ENCODE measurements at places on chromosomes 13 and 19.

DNA sequence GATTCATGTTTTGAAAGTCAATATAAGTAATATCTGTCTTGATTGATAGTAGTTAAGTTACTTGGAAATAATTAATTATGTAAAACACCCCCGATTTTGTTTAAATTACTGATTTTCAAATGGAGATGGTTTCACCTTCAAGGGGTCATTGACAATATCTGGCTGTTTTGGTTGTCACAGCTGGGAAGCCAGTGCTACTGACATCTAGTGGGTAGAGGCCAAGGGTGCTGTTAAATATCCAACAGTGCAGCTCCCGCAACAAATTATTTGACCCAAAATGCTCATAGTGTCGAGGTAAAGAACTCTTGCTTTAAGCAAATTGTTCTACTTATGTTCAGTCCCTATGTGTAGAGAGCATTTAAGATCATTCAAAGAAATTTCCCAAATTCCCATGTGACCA, 50.6 kb upstream of the PCDH20 start:
- DNase-seq, result no peak

DNA sequence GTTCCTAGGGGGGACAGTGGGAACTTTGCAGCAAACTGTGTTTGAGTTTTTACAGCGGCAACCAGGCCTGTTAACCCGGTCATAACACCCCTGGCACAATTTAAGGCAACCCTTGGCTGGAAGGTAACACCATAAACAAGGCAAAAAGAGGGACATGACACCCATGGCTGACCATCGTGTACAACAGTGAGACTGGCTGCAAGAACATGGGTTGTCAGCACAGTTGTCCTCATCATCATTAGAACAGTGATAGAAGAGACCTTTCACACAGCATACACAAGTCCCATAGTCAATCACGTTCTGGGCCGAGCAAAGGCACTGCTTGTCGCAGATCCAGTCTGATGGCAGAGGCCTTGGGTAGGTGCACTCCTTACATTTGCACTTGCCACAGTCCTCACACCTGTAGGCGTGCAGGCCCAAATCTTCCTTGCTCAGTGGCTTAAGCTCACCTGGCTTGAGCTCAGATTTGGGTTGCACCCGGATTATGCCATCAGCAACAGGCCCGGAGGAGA, 4.1 kb downstream of the SPRY2 start:
- no peak for DNase-seq

DNA sequence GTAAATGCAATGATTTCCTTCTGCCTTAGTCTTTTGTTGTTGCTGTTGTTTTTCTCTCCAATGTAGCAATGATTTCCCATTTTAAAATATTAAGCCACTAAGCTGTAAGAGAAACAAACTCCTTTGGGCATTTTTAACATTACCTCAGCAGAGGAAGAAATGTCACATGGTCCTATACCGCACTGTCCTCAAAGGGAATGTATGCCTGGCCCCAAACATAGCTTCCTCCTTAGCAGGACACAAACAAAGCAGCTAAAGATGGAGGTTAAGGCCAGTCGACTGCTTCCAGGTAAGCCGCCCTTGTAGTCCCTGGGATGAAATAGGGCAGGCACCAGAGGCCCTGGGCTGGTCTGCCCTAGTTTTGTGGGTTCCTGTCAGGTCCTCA, 249.0 kb downstream of the TSHZ3 start:
- no peak for DNase-seq

GRCh38 chr19:34508540-34508939, 27.0 kb downstream of the WTIP start:
- no peak for DNase-seq

GRCh38 chr19:55105237-55105636, 12.2 kb downstream of the PPP1R12C start:
- no peak for DNase-seq

- DNase-seq, result no peak
Measured at GRCh38 chr13:30006246-30006645, 155.8 kb upstream of the UBL3 start.
